WTC11 (cell line): ENCODE measurements at places on chromosomes 6 and 20.

DNA sequence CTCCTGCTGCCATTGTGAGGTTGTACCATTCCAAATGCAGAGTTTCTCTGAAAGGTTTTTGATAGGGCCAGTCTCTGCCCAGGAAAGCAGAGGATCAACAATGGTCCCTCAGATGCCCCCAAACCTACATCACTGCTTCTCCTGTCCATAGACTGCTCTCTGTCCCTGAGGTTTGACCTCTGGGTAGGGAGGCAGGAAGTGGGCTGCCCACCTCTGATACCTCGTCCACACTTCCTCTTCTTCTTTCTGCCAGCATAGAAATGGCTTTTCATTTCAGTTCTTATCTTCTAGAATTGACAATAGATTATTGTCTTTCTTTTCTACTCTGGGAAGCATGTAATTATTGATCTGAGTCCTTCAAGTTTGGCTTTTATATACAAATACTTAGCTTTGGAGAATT lies 170.6 kb downstream of the TRMT11 start:
- no peak for DNase-seq

DNA sequence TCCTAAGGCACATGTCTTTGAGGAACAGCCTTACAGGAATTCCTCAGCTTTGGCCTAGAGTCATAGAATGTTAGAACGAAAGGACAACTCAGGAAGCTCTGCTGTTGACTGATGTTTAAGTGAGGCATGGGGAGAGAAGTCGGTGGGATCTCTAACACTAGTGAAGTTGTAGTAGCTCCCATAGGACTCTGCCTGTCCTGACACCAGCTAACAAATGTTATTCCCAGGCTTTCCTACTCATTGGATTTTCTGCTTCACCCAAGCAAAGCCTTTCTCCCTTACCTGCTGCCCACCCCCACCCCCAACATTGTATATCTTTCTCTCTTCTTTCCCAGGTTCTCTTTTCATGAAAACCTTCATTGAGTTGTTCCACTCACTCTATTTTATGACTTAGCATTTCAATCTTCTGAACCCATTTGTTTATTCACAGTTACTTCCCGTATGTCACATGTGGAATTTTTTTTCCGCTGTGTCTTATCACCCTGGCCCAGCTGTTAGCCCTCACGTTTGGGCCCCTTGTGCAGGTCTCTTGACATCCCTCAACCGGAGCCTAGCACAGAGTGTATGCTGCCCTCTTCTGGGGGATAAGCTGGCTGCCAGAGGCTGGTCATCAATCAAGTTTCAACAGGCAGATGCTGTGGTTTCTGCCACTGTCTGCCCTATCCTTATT lies 39.2 kb upstream of the RNF8 start:
- peak; percentile 61 for DNase-seq

GRCh38 chr20:44597930-44598329 lies 15.6 kb downstream of the PKIG start:
- DNase-seq: no peak

DNA sequence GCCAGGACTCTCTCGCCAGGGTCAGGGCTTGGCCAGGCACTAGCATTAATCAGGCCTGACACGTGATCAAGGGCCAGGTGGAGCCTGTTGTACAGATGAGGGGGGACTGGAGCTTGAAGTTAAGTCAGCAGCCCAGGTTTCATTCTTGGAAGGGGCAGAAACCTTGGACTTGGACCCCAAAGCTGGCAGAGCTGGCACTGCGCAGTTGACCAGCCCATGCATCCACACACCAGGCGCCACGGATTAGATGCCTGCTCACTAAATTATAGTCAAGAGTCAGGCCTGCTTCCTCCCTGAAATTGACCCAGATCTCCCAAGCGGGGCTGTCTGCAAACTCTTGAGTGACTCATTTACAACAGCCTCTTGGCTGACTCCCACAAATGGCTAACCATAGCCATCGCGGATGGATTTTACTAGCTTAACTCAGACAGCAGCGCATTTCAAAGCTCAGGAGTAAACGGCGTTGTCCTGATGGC lies 4.1 kb upstream of the TAF4 start:
- no peak for DNase-seq

DNA sequence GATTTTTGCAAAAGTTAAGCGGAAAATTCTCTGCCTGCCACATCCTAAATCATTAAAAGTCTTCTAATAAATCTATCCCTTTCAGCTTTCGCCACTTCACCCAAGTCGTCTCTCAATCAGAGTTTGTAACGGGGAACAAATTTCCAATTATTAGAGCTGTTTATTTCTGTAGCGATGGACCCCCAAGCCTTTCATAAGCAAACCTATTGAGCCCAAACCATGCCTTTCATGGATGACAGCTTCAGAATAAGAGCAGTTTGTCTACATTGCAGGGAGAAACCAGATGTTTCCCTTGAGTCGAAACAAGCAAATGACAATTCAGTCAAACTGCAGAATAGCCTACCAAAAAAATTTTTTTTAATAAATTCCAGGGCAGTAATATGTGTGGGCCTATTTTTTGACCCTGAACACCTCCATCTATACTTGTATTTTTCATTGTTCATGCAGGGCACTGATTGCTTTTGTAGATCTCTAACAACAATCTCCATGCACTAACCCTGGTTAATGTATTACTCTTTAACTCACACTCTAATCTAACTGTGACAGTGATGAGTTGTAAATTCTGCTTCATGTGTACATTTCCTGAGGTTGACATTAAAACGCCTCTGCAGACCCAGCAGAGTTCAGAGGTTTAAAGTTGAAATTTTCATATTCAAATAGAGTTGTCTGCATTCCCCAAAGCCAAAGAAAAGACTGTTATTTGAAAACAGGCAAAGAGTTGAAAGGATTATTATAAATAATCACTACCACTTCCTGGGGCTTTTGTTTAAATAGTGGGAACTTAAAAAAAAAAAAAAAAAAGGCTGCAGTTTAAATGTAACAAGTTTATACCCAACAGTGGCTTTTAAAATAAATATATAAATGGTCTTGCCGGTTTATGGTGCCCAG lies 64.5 kb downstream of the ATP9A start:
- DNase-seq: no peak

- DNase-seq: no peak
Observed at GRCh38 chr6:42896178-42896719, 16.8 kb downstream of the RPL7L1 start.

DNA sequence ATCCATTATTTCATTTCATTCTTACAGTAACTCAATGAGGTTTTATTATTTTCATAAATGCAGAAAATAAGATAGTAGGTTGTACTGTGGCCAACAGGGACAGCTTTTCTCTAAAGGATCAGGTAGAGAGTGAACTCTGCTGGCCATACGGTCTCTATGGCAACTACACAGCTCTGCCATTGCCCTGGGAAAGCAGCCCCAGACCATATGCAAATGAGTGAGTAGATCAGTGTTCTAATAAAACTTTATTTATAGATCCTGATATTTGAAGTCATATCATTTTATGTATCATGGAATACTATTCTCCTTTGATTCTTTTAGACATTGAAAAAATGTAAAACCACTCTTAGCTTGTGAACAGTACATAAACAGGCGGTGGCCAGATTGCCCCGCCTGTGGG lies 192.5 kb upstream of the RREB1 start:
- DNase-seq: no peak

GRCh38 chr20:49612127-49612738 lies 44.3 kb upstream of the PTGIS start:
- DNase-seq: no peak

GRCh38 chr20:7930343-7930742 lies 9.9 kb downstream of the HAO1 start:
- DNase-seq: no peak

- no peak for DNase-seq
Observed at GRCh38 chr6:114879693-114880092, 536.9 kb upstream of the HS3ST5 start.
